ENCODE measurements at places on chromosomes 13 and 19.

GRCh38 chr13:109182777-109183465 is 553.5 kb downstream of the MYO16 start:
- no peak for DNase-seq

DNA sequence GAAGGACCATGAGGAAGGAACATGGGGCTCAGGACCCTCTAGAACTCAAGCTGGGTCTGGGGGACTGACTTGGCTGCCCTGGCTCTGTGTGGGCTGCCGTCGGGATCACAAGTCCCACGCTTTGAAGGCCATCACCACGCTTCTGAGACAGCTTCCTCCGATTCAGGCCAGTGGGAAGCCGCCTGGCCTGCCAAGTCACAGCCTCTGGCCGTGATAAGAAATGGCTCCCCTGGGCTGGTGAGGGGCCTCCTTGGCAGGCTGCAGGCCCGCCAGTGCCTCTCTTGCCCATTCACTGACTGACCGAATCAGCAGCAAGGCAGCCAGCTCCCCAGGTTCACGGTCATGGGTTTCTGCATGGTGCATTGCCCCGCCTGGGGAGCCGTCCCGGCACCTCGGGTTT is 48.8 kb downstream of the COMP start:
- DNase-seq, result no peak

- DNase-seq, result no peak
These were observed 9.2 kb downstream of the UBE2S start for GRCh38 chr19:55398200-55398925.

DNA sequence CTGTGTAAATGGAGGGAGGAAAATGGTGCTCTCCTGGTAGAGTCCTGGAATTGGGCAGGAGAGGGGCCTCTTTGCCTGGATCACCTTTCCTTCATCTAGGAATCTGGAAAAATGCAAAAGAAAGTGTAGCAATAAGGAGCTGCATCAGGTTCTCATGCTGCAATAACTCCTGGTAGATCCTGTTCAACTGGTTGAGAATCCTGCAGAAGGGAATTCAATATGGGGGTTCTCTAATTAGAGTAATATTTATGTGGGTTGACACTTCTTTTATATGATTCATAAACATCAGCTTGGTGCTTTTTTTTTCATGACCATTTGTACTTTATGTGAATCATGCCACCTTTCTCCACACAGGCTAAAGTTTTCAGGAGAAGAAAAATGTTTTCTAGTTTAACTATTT is 9.5 kb upstream of the NUDT15 start:
- no peak for DNase-seq

- DNase-seq, result no peak
These were observed 610.7 kb downstream of the SLITRK5 start for GRCh38 chr13:88281841-88282240.

- DNase-seq, result no peak
These were observed 3.3 kb downstream of the GNA11 start for GRCh38 chr19:3097442-3097871.

DNA sequence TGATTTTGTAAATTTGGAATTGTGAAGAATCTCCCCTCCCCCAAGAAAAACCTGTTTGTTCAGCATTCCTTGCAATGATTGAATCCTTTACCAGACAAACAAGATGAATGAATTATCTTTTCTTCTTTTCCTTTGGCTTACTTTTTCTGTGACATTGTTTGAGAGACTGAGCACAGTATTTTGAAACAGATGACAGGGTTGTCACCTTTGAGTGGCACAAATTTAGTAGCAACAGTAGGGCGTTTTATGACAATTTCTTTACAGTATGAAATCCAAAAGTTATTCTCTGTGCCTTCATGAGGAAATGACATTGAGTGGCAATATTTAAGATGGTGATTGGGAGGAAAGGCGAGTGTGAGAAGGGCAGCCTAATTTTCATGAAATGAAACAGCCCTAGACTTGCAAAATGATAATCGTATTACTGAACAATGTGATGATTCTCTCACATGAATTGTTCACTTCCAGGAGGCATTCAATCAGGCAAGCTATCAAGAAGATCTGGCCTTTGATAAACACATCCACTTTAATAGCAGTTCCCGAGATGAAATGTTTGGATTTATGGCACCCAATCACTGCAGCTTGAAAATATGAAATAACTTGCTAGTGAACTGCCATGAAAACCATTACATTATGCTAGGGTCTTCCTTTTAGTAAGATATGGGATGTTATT is 68.6 kb upstream of the SCEL start:
- no peak for DNase-seq

DNA sequence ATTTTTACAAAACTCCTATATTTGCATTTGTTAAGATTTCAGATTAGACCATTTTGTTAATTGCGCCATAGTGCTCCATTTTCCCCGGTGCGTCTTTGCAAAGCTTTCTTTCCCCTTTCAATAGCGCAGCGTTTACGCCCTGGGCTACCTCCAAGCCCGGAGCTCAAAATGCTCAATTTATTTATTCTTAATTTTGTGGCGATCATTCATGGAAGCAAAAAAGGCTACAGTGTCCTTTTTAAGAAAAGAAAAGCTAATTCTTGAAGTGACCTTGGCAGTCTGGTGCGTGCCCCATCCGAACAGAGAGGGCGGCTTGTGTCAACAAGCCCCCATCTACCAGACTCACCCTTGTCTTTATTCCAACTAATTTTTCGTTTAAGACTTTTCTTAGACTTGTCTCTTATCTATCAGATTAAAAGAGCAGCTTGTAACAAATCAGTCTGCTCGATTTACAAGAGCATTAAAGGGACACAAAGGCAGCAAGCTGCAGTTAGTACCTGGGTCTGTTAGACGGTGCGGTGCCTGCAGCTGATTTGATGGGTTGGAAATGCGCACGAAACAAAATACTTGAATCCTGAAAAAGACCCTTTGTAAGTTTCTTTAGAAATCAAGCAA is 30.1 kb downstream of the GSX1 start:
- no peak for DNase-seq

DNA sequence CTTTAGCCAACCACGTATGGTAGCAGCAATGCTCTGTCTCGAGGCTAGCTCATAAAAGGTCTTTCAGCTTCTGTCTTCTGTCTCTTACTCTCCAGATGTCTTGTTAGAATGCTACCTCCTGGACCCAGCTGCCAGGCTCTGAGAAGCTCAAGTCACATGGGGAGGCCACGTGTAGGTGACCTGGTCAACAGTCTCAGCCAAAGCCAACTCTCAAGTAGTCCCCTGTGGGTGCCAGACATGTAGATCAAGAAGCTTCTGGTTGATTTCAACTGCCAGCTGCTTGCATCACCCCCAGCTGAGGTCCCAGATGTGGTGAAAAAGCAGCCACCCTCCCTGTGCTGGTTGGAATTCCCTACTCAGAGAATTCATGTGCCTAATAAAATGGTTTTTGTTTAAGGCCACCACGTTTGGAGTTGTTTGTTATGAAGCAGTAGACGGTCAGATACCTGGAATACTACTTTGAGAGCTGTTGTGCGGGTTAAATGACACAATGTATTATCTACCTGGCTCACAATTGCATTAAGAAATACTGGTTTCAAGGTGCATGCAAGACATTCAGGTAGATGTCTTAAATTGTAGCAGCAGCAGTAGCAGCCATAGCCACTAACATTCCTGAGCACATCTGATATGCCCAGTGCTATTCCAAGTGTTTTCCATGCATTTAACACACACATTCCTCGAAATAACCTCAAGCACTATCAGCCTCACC is 131.0 kb upstream of the RFC3 start:
- no peak for DNase-seq

DNA sequence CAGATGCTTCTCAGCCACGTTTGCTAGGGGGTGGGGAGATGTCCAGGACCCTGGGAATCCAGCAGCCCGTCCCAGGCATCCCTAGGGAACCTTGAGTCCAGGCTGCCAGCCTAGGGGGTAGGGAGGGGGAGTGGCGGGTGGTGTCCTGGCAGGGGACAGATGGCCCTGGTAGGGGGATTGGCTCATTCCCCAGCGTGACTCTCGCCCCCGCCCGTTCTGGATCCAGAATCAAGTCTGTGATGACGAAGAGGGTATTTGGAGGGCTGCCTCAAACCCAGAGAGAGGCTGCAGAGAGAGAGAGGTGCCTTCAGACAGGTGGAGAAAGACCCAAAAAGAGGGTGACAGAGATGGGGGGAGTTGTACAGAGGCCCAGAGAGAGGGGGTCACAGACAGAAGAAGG is 4.1 kb downstream of the SLC17A7 start:
- no peak for DNase-seq

DNA sequence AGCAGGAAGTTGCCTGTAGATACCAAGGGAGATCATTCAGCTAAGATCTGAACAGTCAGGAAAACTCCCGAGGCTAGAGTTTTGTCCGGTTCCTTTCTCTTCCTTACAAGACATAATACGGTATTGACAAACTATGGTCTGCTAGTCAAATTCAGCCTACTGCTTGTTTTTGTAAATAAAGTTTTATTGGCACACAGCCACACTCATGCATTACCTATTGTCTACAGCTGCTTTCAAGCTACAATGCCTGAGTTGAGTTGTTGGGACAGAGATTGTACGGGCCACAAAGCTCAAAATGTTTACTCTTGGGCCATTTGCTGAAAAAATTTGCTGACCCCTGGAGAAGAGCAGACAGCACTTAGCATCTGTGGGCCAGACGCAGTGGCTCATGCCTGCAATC is 2.5 kb downstream of the SLC1A6 start:
- no peak for DNase-seq

DNA sequence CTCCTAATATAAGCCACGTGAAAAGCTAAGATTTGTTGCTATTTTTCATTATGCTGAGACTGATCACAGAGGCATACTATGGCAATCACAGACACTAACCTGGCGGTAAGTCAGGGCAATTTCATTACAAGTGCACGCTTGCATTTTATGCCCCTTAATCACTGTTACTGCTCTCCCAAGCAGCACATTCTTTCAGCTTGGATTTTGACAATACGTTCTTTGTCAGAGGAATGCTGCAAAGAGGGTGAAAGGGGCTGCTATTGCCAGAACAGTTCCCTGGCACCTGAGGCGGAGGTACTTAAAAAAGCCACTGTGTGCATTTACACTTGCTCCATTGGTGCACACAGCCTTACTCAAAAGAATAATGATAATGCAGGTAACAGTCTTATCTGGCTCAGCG is 346.6 kb downstream of the RFC3 start:
- no peak for DNase-seq

DNA sequence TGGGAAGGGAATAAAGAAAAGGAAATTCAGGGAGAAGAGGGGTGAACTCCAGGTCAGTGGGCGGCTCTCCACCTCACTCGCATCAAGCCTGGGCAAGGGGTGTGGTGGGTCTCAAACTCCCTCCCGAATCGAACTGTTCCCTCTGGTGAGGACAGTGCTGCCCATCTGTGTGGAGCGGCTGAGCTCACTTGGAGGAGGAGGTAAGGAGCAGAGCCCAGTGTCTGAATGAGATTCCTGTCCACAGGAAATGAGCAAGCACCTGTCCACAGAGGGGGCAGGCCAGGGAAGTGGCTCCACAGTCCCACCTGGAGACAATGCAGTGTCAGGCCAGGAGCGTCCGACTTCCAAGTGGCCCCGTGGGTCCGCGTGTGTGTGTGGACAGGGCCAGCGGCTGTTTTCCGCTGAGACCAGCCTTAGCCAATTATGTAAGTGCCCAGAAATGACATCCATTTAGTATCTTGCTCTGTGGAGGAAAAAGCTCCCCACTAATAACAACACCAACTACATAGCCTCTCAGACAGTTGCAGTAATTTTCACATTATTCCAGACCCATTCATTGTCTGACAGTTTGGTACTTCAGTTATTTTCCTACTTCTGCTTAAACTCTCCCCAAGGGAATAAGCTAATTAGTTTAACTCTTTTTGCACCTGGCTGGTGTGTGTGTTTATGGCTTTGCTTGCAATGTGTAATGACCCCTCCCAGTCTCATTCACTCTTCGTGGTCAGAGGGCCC is 114.6 kb downstream of the SOX1 start:
- DNase-seq, result no peak

GRCh38 chr13:37059848-37060192 is 332 bp upstream of the SUPT20H start:
- DNase-seq, result no peak

GRCh38 chr19:48614436-48615230 is at the start of gene FAM83E:
Gene FAM83E, minus strand, starts transcription at chr19:48615076. Its CDS starts 1,704 bp downstream, at chr19:48613372.
- no peak for DNase-seq

- DNase-seq, result peak; percentile 68
These were observed 632 bp downstream of the MARK4 start for GRCh38 chr19:45251452-45252354.

DNA sequence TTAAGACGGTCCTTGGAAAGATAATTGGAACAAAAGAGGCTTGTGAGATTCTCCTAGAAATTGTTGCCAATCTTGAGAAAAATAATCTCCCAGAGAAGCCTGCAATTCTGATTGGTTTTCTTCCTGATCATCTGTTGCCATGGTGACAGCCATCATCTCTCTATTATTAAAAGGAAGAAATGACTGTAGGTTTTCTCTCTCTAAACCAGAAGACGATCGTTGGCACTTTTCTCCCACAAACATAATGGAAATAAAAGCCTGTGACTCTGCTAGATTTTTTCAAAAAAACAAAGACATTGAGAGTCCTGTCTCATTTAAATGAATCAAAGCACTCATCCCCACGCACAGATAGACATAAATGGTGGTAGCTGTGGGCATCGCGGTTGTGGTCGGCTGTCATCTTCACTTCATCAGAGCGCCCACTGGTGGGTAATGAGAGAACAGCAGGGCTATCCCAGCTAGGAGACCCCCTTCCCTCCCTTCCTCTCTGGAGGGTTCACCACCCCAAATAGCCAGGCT is 21.7 kb upstream of the CALM3 start:
- peak; percentile 75 for DNase-seq

GRCh38 chr13:51645154-51645650 is 60.9 kb downstream of the WDFY2 start:
- no peak for DNase-seq

DNA sequence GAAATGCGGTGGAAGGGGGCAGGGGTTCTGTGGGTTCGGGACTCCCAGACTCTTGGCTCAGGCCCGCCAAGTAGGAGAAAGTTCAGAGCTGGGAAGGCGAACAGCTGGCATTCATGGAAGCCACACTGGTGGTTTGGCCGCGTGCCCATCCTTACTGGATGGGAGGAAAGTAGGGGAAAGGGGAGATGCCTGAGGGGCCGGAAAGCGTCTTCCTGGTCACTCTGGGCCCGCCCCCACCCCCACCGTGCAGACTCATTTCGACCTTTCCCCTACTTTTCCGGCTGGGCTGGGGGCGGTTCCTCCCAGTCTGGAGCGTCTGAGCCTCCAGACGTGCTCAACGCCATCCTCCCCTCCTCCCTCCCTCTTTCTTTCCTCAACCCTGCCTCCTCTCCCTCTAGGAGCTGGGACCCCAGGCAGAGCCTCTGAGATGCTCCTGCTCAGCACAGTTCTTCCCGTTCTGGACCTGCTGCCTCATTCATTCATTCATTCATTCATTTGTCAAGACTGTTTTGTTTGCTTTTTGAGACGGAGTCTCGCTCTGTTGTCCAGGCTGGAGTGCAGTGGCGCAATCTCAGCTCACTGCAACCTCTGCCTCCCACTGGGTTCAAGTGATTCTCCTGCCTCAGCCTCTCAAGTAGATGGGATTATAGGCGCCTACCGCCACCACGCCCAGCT is 3.5 kb downstream of the ANGPTL4 start:
- DNase-seq, result no peak

Measured in activated effector memory CD4-positive, alpha-beta T cell treated with anti-CD3 and anti-CD28 coated beads, Interleukin-2, amount 50 U/mL, for 16 hours (primary cell).